ENCODE measurements at places on chromosomes 2 and 18.
A peak's percentile ranks its signal among the peaks of the same experiment; 100 is the strongest.

DNA sequence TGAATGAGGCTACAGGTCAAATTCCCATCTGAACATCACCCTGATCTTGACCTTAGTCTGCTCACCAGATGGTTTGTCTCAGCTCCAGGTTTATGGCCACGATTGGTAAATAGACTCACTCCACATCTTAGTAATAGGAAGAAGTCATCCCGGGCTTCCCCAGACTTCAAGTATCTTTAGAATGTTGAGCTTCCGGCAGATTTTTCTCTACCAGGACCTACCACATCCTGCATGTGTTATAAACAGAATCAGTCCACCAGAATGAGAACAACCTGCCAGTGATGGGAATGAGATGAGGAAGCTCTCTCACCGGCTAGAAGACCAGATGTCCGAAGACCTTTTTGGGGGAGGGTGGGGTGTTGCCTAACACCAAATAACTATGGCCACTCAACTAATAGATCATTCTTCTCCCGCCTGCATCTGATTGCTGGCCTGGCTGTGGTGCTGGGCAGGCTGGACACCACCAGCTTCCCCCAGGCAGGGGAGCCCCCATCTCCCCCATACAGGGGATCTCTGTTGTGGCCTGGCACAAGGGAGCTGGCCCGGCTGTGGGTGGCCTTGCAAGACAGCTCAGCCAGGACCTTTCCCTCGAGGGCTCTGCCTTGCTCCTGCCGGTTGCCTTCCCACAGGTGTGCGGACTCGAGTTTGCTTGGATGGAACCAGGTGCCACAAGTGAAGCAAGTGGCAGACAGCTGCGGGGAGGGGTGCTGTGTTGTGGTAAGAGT is 88.5 kb downstream of the SH3RF3 start:
- DNase-seq: no peak

GRCh38 chr2:55839182-55839819 is 84.3 kb downstream of the EFEMP1 start:
- no peak for DNase-seq

DNA sequence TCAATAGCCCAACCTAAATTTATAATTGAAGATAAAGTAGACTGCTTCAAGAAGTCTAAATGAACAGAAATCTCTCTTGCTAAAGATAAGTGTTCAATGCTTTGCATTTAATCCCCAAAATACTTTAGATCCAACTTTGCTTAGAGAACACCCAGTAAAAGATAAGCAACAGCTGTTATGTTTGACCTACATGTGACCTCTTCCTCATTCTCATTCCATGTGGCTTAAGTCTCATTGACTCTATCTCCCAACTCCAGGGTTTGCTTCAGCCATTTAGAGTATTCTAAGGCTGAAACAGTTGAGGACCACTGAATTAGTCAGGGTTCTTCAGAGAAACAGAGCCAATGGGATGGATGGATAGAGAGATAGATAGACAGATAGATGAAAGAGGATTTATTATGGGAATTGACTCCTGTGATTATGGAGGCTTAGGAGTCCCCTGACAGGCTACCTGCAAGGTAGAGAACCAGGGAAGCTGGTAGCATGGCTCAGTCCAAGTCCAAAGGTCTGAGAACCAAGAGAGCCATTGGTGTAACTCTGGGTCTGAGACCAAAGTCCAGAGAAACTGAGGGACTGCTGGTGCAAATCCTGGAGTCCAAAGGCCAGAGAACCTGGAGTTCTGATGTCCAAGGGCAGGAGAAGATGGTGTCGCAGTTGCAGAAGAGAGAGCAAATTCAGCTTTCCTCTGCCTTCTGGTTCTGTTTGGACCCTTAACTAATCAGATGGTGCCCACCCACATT is 32.1 kb downstream of the CRYGD start:
- DNase-seq: no peak

GRCh38 chr2:151569167-151569566 is 159.5 kb downstream of the RIF1 start:
- DNase-seq: no peak

DNA sequence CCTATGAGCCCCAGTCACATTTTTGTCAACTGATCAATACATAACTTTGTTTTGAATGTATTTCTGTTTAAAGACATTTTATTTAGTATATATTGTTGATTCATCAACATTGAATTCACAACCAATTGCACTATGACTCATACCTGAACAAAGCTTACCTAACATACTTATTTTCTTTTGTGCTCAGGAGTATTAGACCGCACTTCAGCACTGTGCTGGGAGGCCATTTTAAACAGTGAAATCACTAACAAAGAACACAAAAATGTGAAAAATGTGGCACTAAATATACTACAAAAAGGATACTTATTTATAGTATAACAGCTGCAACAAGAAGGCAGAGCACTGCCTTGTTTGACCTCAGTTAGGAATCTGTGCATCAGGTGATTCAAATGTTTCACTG is 12.4 kb upstream of the IFIH1 start:
- DNase-seq: no peak

- DNase-seq: no peak
These were observed 156.4 kb downstream of the DCC start for GRCh38 chr18:52496426-52496825.

- peak; percentile 56 for DNase-seq
These were observed 130.2 kb downstream of the ARHGAP15 start for GRCh38 chr2:143259368-143259958.

GRCh38 chr2:68412127-68412819 is 47.2 kb downstream of the PLEK start:
- DNase-seq: no peak

DNA sequence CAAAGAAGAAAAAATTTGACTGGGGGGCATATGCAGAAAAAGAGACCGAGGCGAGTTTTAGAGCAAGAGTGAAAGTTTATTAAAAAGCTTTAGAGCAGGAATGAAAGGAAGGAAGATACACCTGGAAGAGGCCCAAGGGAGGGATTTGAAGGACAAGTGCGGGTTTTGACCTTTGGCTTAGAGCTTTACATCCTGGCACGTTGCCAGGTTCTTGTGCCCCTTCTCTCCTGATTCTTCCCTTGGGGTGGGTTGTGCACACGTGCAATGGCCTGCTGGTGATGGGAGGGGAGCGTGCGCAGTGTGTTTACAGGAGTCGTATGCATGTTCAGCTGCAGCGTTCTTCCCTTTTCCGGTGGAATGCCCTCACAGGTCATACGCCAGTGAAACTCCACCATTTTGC is 208.8 kb downstream of the NBAS start:
- no peak for DNase-seq

DNA sequence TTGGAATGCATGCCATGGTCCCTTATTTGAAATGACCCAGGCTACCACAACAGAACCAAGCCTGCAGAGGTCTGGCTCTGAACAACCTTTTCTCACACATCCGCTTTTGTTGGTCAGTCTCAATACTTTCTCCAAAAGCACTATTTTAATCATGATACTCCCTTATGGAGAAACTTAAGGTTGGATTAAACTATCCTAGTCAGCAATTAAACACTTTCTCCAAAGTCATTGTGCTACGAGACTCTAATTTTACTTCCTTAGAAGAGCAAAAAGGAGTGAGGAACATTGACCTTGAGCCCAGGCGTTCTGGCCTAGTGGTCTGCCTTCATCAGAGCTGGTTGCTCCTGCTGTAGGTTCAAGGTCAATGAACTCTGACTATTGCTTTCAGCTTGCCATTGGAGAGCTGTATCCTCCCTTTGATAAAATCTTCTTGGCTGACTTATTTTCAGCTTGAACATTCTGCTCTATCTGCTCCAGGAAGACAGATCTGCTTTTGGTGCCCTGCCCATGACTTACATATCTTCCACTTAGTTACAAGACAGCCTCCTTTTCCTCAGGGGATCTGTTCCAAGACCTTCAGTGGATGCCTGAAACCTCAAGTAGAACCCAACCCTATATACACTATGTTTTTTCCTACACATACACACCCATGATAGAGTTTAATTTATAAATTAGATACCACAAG is 91.2 kb downstream of the NCKAP5 start:
- DNase-seq: no peak

GRCh38 chr2:168482269-168482668 is 26.2 kb downstream of the CERS6 start:
- DNase-seq: no peak

DNA sequence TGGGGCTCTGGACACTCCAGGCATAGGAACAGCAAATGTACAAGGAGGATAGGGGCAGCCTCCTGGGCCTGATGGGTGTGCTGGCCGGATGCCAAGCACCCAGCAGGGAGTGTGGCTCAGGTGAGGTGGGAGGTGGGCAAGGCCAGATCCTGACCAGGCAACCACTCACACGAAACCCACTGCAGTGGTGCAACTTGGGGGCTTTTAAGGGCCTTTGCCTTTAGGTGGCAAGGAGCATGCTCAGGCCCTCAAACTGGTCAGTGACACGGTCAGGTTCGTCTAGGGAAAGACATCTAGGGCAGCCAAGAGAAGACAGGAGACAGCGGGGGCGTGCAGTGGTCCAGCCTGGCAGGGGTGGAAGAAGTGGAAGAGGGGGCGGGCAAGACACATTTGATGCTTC is 18.4 kb upstream of the TEX51 start:
- DNase-seq: no peak

- no peak for DNase-seq
These were observed 223.2 kb upstream of the PIK3C3 start for GRCh38 chr18:41731884-41732283.

DNA sequence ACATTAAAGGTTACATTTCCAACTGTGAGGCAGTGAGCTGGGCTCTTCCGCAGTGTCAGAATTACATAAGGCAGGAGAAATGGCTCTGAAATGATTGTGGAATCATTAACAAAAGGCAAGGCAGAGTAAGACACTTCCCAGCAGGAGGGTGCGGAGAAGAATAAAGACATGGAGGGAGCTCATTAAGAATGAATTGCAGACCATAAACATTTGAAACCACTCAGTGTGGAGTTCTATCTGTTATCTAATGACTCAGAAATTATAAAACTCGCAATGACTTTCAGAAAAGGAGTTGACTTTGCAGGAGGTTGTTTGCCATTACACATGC is 77.0 kb downstream of the SMIM21 start:
- no peak for DNase-seq

DNA sequence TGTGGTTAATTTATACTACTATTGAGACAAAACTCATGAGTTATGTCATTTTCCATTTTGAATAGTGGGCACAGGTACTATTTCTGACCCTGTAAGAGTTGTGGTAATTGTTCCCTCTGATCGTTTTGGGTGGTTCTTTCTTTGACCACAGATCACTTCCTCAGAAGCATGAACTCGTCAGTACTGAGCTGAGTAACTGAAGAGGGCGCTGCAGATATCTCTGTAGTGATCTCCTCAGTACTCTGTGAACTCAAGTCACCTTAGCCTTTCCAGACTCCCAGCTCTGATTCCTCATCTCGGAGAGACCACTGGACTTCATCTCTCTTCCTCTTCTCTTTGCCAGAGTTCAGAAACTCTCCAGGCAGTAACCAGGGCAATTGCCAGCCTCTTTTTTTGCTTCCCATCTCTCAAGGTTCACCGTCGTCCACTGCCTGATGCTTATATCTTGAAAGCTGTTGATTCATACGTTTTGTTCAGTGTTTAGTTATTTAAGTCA is 9.4 kb upstream of the IL1RL1 start:
- no peak for DNase-seq

GRCh38 chr2:152380261-152381055 is 45.5 kb downstream of the FMNL2 start:
- no peak for DNase-seq

DNA sequence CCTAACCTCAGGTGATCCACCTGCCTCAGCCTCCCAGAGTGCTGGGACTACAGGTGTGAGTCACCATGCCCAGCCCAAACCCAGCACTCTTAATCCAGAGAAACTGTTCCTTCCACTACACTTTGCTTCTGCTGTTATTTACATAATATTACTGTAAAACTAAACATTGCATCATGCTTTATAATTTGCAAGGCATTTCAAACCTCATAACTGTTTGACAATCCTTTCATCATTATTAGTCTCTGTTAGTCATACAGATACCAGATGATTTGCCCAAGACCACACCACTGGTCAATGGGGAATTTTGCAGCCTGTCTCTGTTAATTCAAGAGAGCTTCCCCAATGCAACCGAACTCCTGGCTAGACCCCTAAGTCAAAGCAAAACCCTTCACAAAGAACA is 338.3 kb downstream of the ALK start:
- DNase-seq: no peak

GRCh38 chr2:156031121-156031520 is 301.4 kb downstream of the NR4A2 start:
- DNase-seq: no peak

DNA sequence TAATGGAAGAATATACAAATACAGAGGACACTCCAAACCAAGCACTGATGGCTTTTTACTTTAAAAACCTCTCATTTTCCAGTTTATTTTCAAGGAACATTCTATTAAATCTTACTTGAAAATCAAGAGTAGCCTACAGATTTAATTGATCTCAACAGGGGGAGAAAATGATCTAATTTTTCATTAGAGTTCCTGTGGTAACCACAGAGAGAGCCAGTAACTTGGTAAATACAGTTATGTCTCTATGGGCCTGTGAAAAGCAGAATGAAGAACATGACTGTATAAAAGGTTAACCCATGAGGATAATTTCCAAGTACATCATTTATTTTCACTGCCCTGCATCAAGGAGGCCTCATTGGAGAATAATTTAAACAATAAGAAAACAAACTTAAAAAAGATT is 39.8 kb upstream of the ITPRID2 start:
- DNase-seq: no peak

GRCh38 chr18:40452599-40452998 is 1502.4 kb upstream of the PIK3C3 start:
- DNase-seq: no peak

DNA sequence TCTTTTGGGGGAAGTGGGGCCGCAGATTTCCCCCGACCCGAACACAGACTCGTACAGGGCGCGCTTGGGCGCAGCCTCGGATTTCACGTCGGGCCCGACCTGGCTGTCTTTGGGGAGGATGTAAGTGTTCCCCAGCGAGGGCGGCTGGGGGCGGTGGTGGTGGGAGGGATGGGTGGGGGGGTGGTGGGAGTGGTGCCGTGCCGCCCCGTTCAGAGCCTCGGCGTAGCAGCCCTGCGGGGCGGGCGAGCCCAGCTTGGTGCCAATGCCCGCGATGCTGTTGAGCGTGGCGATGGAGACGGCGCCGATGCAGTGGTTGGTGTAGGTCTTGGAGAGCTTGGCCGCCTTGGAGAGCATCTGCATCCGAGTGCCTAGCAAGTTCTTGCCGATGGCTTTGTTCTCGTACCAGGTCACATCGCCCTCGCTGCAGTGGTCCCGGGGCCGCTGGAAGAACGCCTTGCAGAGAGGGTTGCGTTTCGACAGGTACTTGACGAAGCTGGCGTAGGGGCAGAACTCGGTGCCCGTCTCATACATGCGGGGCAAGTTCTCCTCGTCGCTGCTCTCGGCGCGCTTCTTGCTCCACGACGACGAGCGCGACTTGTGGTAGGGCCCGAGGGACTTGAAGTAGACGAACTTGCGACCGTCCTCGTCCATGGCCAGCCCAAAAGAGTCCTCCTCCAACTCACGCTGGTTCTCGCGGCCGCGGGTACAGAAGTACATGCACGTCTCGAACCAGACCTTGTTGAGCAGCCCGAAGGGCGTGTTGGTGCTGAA is 1.3 kb downstream of the KCTD1 start:
- DNase-seq: no peak

GRCh38 chr2:60979231-60979630 is 38.3 kb upstream of the PEX13 start:
- no peak for DNase-seq

GRCh38 chr2:236667526-236667925 is 97.9 kb downstream of the ACKR3 start:
- no peak for DNase-seq

GRCh38 chr18:50797142-50797541 is 22.7 kb downstream of the MRO start:
- no peak for DNase-seq

GRCh38 chr2:217338306-217338916 is 478.5 kb upstream of the TNP1 start:
- no peak for DNase-seq

GRCh38 chr2:51093016-51093415 is 61.1 kb upstream of the NRXN1 start:
- no peak for DNase-seq

GRCh38 chr2:127104166-127104660 is 2.7 kb downstream of the BIN1 start:
- DNase-seq: no peak
